GM06990 (cell line): ENCODE measurements at places on chromosomes 2 and 18.

DNA sequence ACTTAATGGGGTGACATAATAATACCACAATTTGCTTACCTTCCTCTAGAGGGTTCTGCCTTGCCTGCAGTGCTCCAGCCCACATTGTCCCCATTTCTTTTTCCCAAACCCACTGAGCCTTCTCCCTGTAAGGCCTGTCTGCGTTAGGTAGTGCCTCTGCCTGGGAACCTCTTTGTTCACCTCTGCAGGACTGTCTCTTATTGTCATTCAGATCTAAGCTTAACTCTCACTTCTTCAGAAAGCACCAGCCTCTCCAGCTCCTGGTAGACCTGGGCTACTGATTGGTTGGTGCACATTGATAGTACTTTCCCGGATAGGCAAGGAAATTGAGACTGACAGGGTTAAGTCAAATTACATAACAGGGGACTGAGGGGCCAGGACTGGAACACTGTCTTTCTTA is 49.1 kb downstream of the CCDC85A start:
- DNase-seq = no peak

GRCh38 chr2:43265421-43265820 is 39.0 kb upstream of the ZFP36L2 start:
- DNase-seq = no peak

DNA sequence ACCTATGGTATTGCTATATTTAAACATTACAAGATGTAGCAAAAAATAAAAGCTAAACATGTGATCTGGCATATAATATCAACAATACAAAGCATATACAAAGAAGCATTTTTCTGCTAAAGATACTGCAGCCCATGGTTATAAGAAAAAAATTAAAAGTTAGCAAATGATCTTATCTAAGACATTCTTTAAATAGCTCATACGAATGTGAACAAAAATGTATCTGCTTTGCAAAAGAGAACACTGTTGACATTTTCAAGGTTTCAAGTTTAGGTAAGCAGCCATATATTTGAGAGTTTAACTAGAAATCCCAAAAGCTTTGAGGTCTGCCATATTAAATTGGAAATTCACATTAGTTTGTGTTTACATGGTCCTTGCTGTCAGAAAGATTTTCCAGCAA is 301.0 kb upstream of the SLC39A10 start:
- no peak for DNase-seq

DNA sequence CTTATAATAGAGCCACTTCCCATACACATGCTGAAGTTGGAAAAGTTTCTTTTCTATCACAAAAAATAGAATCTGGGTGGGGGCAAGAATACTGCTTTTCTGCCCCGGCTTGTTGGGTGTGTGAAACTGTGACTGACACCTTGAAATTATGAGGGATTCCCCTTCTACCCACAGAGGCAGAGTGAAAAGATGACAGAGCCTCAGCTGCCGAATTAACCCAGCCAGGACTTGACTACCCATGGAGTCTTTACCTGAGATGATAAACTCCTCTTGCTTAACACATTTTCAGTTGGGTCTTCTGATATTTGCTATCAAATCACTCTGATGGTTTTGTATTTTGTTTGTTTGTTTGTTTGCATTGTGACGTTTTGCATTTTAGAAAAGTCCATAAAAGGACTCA is 66.0 kb upstream of the PMAIP1 start:
- no peak for DNase-seq

GRCh38 chr18:45412577-45412976 is 202.7 kb upstream of the SLC14A2 start:
- DNase-seq = no peak

DNA sequence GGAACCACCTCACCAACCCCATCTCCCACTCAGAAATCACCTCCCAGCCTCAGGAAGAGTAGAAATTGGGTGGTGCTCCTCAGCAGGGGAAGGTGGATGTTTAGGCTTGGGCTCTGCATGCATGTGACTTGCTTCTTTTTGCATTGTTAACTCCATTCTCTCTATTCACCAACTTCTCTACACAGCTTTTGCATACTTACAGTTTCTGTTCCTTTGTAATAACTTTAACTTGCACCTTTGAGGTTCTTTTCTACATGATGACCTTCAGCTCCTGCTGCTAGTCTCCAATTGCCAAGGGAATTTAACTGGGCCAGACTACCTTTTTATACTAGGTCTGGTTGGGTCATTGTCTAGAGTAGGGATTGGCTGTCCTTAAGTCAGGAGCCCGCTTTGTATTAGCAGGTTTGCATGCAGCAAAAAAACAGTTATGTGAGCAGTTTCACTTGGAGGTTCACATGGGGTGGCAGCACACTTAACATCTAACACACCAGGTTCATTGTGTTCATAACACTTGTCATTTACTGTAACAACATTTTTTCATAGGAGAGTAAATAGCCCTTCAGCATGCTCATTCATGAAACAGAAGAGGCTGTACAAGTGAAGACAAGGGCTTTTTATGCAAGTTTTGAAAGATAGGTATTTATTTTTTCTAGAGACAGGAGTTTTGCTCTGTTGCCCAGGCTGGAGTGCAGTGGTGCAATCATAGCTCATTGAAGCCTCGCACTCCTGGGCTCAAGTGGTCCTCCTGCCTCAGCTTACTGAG is 12.0 kb downstream of the MRPL35 start:
- no peak for DNase-seq

- no peak for DNase-seq
These were observed 178.2 kb upstream of the ZC3H15 start for GRCh38 chr2:186307871-186308270.

- peak; percentile 30 for DNase-seq
These were observed 3.6 kb downstream of the METTL21A start for GRCh38 chr2:207621501-207622039.

- DNase-seq = no peak
These were observed 99.9 kb downstream of the USP34 start for GRCh38 chr2:61371027-61371426.

GRCh38 chr18:28541276-28541930 is 364.5 kb upstream of the CDH2 start:
- DNase-seq = no peak

DNA sequence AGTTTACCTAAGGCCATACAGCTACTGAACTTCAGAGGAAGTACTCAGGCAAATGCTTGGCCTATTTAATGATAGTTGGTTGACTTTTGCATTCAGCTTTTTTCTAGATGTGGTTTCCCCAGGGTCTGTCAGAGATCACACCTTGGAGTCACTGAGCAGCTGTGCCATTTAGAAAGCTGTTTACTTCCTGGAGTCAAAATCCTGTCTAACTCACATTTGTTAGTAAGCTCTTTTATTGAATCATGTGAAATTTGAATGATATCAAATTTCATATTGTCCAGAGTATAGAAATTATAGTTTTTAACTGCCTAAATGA is 7.6 kb upstream of the TRIB2 start:
- no peak for DNase-seq

- DNase-seq = no peak
These were observed 133.3 kb downstream of the ALPK2 start for GRCh38 chr18:58495634-58496033.

DNA sequence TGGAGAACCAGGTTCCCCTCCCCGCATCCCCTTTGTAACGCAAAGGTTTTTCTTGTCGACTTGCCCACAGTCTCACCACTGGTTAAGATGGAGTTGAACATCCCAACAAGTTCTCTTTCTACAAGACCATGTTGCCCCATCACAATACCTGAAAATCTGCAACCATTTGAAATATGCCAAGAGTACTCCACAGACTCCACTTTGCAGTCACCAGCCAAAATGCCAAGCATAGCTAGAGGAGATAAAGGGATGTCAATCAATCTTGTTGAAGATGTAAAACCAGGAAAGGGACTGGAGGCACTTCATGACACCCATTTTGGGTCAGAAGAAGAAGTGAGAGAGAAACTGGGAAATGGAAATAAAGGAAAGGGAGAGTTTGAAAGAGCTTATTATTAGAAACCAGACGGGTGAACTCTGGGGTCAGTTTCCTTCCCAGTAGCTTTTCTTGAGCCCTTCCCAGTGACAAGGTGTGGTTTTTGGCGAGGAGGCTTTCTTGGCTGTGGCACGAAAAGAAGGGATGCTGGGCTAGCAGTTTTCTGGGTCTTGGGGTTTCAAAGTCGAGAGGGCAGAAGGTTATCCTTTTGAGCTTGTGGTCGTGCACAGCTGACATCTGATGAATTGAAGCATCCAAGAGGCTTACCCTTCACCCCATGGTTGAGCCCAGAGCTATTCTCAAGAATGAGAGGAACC is 79.3 kb downstream of the ACAA2 start:
- no peak for DNase-seq

GRCh38 chr18:45245091-45245511 is 370.2 kb upstream of the SLC14A2 start:
- DNase-seq = no peak

GRCh38 chr2:207688597-207688996 is 22.8 kb upstream of the CCNYL1 start:
- DNase-seq = no peak

GRCh38 chr2:174013315-174013751 is 48.2 kb upstream of the SP3 start:
- DNase-seq = no peak

GRCh38 chr2:174959787-174960186 is 45.4 kb downstream of the CHN1 start:
- DNase-seq = no peak

DNA sequence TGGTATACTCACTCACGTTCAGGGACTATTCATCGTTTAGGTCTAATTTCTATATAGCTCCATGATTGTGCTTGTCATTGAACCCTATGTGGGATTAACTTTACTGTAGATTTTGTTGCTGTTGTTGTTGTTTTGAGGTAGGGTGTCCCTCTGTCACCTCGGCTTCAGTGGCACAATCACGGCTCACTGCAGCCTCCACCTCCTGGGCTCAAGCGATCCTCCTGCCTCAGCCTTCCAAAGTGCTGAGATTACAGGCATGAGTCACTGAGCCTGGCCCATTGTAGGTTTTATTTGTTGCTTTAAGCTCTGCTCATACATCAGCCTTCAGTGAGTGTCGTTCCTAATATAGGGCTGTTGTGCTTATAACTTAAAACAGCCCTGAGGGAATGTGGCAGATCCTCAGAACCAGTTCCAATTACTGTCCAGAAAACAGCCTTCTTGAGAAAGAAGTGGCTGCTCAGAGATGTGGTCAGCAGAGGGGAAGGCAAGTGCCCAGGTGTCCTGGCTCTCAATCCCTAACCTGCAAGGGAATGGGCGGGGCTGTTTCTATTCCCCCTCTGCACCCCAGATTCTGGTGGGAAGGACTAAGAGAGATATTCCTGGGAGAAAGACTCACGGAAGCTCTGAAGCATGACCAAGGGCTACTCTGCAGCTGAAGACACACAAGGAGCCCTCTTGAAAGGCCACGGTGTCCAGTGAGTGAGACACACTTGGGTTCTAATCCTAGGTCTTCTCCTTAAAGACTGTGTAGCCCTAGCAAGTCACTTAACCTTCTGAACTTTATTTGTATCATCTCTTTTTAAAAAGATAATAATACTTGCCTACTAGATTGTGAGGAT is 79.6 kb upstream of the LCLAT1 start:
- DNase-seq = no peak

DNA sequence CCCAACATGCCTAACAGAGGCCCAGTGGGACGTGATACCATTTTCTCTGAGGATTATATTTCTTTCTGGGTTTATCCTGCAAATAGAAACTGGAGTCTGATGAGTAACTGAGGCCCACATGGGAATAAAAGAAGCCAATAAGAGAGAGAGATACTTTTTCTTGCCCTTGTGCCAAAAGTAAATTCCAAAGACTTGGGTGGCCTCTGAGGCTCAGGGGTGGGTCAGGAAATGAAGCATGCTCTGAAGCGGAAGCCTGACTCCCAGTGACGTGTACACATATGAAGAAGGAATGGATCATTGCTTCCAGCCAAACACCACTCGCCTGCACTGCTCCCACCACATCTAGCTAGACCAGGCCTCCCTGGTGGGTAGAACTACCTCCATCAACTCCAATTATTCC is 273.6 kb upstream of the NCKAP5 start:
- DNase-seq = no peak

GRCh38 chr2:108240966-108241365 is 1.2 kb downstream of the SULT1C3 start:
- no peak for DNase-seq

- DNase-seq = no peak
These were observed 28.0 kb downstream of the MRO start for GRCh38 chr18:50791599-50792438.

DNA sequence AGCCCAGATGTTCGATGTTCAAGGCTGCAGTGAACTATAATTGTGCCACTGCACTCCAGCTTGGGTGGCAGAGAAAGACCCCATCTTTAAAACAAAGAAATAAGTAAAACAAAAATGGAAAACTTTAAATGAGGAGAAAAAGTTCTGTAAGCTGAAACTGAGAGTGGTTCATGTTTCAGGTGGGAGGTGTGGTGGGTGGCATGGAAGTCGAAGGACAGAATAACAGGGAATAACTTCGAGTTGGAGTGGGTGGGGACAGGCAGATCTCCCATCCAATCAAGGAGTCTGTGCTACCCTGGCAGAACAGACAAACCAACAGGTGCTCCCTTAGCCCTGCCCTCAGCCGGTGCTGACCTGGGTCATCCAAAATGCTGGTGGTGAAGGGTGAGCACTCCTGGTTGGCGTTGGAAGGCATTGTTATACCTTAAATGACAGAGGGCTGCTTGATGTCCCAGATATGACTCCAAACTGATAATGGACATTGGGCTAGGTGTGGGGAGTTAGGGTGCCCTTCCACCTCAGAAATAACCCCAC is 328.4 kb downstream of the DYSF start:
- DNase-seq = no peak

DNA sequence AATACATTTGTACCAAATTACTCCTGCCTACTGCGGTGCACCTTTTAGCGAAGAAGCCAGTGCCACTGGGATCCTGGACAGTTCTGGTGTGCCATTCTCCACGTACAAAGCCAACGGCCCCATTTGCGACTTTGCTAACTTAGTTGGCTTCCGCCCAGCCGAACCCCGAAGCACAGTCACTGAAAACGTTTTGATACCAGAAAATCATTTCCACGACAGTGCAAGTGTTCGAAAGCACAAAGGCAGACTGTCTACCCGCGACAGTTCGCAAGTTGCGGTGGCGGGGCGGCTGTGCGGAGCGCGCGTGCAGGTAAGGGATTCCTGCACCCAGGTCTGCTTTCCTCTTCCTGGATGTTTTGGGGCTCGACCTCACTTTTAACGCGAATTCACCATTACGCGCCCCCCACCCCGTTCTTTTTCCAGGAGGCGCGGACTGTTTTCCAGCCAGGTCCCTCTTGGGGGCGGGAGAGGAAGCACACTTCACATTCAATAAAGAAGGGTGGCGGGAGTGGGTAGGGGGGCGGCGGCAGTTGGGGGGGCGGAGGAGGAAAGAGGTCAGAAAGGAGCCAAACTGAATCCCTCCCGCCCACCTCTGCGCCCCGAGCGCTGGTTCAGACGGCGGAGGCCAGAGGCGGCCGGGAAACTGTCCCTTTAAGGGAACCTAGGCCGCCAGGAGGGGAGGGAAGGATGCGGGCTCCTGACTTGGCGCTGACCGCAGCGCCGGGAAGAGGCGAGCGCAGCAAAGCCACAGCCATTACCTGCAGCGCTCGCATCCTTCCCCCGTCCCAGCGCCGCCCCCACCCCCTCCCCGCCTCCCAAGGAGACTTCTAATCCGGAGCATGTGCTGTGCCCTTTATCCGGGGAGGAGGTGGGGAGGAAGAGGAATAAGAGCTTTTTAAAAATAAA is 107.4 kb upstream of the KCTD1 start:
- DNase-seq = no peak

GRCh38 chr2:157223624-157224205 is 33.8 kb upstream of the GALNT5 start:
- no peak for DNase-seq
